ENCODE measurements at places on chromosomes 13 and 19.

GRCh38 chr13:26839682-26840081, 79.1 kb upstream of the GPR12 start:
- no peak overlapping the region for H3K4me3 ChIP-seq
- no peaks in the 10 kb centered on the region for H3K36me3 ChIP-seq
- no peak for DNase-seq

DNA sequence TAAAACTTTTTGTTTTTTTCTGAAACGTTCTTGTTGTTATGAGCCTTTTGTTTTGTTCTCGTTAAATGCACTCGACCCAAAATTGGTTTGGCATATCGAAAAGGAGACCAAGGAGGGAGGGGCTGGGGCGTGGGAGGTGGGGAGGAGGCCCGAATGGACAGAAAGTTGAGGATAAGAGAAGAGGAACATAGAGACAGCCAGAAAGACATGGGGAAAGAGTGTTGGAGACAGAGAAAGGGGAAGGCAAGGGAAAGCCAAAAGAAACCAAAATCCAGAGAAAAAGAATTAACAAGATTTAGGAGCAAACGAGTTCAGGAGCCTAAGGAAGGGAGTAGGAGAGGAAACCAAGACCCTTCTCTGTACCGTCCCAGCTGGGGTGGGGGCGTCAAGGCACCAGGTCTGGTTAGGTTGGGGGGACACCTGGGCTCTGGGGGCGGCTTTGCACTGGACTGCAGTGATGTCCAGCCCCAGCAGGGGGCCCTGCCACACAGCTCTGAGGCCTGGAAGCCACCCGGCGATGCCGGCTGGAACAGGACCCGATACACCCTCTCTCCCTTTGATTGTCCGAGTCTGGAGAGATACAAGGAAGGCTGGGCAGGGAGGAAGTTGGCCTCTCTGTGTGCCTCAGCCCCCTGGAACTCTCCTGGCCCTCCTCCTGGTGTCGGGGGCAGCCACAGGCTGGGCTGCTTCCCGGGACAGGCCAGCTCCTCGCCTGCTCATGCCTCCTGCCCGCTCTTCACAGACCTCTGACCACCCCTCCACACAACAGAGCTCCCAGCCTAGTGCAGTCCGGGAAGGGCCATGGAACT, 11.6 kb upstream of the ASF1B start:
- H3K27me3 ChIP-seq = no peaks in the 10 kb centered on the region
- H3K36me3 ChIP-seq = peaks cover 9% of the 10 kb centered on the region
- no peak overlapping the region for H3K4me3 ChIP-seq

DNA sequence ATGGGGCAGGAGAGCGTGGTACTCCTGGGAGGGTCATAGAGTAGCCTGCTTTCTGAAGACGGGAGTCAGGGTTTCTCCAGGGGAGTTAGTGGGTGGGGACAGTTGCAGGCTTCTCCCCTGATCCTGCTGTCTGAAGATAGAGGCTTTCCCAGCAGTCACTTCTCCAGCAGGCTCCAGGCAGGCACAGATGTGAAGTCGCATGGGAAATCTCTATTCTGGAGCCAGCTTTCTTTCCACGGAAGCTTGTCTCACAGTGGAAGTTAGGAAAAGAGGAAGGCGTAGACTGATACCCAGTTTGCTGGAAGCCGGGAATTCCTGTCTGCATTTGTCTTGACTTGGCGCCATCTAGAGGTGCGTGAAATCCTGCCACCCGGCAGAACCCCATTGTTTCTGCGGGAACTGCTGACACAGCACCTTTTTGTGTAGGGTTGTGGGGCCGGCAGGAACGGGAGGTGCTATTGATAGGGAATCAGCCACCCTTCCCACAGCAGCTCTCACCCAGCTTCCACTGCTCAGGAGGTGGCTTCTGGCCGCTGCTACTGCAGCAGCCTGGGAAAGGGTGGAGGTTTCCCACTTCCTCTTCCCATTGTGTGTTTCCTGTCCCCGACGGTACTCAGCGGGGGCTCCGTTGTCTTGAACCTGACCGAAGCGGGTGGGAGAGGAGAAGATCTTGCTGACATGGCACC, 28.5 kb upstream of the NPAS1 start:
- peaks cover 23% of the 10 kb centered on the region for H3K36me3 ChIP-seq
- peak overlapping the region; percentile 30 for H3K27ac ChIP-seq
- no peaks in the 10 kb centered on the region for H3K27me3 ChIP-seq
- DNase-seq = peak; percentile 95

DNA sequence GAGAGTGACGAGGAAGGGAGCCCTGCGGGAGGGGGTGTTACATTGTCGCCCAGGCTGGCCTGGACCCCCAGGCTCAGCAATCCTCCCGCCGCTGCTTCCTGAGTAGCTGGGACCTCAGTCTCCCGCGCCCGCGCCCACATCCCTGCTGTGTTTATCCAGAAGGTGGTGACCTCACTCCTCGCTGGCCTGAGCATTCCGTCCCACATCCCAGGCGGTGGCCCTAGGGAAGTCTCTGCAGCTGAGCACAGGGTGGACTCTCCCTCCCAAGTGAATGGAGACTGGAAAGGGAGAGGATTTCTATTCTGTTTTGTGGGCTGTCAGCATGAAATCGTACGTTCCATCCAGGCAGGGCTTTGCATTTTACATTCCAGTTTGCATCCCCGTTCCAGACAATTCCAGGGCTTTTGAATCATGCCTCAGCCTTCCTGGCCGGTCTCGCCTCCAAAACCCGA, 401 bp upstream of the ZNF765 start:
- H3K4me1 ChIP-seq = no peaks in the 10 kb centered on the region
- H3K4me3 ChIP-seq = peak overlapping the region; percentile 96
- peak overlapping the region; percentile 86 for H3K27ac ChIP-seq
- DNase-seq = peak; percentile 89

GRCh38 chr13:32960626-32961025, 55.6 kb upstream of the KL start:
- H3K4me1 ChIP-seq = peaks cover 5% of the 10 kb centered on the region
- no peak overlapping the region for H3K4me3 ChIP-seq
- DNase-seq = no peak
- H3K27me3 ChIP-seq = peaks cover 3% of the 10 kb centered on the region
- H3K27ac ChIP-seq = no peak overlapping the region

- H3K36me3 ChIP-seq = no peaks in the 10 kb centered on the region
- DNase-seq = no peak
- no peak overlapping the region for H3K4me3 ChIP-seq
- no peaks in the 10 kb centered on the region for H3K4me1 ChIP-seq
Measured at GRCh38 chr13:21067848-21068247, 6.5 kb upstream of the LATS2 start.

DNA sequence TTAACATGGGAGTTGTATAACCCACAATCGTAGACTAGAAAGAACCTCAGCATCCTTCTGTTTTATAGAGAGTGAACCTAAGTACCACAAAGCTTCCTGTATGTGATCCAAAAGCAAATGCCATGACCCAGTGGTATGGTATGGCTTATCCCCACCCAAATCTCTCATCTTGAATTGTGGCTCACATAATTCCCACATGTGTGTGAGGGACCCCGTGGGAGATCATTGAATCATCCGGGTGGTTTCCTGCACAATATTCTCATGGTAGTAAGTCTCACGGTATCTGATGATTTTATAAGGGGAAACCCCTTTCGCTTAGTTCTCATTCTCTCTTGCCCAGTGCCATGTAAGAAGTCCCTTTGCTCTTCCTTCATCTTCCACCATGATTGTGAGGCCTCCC, 587.9 kb downstream of the LMO7 start:
- H3K36me3 ChIP-seq = no peaks in the 10 kb centered on the region
- H3K4me1 ChIP-seq = no peaks in the 10 kb centered on the region
- DNase-seq = no peak
- no peaks in the 10 kb centered on the region for H3K27me3 ChIP-seq
- H3K27ac ChIP-seq = no peak overlapping the region
- H3K4me3 ChIP-seq = no peak overlapping the region

DNA sequence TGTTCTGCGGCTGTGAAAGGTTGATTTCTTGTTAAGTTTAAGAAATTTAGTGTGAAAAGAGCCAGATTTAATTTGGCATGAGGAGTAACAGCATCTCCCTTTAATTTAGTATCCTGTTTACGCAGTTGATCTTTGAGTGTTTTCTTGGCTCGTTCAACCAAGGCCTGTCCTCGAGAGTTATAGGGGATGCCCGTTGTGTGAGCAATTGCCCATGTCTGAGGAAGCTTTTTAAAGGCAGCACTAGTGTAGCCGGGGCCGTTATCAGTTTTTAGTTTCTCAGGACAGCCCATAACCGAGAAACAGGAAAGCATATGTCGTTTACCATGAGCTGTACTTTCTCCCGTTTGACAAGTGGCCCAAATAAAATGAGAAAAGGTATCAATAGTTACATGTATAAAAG, 47.5 kb upstream of the ZNF43 start:
- H3K4me1 ChIP-seq = no peaks in the 10 kb centered on the region
- DNase-seq = no peak
- no peaks in the 10 kb centered on the region for H3K36me3 ChIP-seq
- H3K27me3 ChIP-seq = no peaks in the 10 kb centered on the region
- no peak overlapping the region for H3K4me3 ChIP-seq
- H3K27ac ChIP-seq = no peak overlapping the region

DNA sequence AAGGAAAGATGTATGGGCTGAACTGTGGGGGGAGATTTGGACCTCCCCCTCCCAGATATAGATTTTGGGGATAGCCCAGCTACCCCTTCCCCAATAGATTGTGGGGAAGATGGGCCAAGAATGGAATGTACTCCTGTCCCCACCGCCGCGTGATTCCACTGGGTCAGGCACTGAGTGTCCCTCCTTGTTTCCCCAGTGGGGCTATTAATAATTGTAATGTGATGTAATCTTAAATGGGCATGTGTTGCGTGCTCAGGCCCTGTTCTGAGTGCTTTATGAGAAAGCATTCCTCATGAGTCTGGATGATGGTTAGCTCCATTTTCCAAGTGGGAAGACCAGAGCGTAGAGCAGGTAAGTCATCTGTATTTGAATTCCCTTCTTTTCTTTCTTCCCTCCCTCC, 1.4 kb downstream of the PSMD8 start:
- H3K27me3 ChIP-seq = peaks cover 14% of the 10 kb centered on the region
- no peak overlapping the region for H3K27ac ChIP-seq
- DNase-seq = no peak
- peak overlapping the region; percentile 97 for H3K4me3 ChIP-seq
- H3K4me1 ChIP-seq = peaks cover 3% of the 10 kb centered on the region
- H3K36me3 ChIP-seq = peaks cover 22% of the 10 kb centered on the region

DNA sequence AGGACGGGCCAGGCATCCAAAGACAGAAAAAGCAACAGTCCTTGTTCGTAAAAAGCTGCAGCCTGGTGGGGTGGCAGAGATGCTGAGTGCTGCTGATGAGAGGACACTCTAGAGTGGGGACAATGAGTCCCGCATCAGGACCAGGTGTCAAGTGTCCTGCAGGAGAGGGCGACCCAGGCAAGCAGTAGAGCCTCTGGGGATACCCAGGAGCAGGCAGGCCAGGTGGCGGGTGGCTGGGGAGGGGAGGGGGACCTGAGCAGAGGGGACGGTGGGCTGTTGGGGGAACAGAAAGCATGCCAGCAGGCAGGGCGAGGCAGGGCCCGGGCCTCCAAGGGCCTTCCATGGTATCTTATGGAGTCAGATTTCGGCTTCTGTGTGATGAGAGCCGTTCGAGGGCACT, 35.8 kb downstream of the GGACT start:
- H3K4me1 ChIP-seq = peaks cover 6% of the 10 kb centered on the region
- H3K36me3 ChIP-seq = no peaks in the 10 kb centered on the region
- DNase-seq = no peak

DNA sequence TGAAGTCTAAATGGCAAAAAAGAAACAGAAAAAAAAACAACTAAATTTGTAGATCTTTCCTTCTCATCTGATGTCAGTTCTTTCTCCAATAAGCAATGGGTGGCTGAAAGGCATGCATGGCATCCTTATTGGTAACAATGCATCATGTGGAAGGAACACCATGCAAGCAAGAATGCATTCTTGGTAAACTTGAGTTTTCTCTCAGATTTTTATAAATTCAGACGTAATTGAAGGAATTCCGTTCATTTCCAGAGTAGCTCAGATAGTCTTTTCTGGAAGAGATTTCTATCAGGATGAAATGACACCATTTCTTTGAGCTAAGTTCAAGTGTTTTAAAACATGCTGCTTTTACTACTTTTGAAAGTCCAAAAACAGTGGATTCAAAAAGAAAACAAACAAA, 373.0 kb downstream of the COG6 start:
- H3K27me3 ChIP-seq = no peaks in the 10 kb centered on the region
- no peak for DNase-seq
- no peak overlapping the region for H3K4me3 ChIP-seq
- no peaks in the 10 kb centered on the region for H3K36me3 ChIP-seq
- H3K4me1 ChIP-seq = no peaks in the 10 kb centered on the region

- no peaks in the 10 kb centered on the region for H3K27me3 ChIP-seq
- H3K4me1 ChIP-seq = no peaks in the 10 kb centered on the region
- H3K4me3 ChIP-seq = no peak overlapping the region
Measured at GRCh38 chr13:63880705-63881104, 2465.1 kb upstream of the PCDH20 start.

DNA sequence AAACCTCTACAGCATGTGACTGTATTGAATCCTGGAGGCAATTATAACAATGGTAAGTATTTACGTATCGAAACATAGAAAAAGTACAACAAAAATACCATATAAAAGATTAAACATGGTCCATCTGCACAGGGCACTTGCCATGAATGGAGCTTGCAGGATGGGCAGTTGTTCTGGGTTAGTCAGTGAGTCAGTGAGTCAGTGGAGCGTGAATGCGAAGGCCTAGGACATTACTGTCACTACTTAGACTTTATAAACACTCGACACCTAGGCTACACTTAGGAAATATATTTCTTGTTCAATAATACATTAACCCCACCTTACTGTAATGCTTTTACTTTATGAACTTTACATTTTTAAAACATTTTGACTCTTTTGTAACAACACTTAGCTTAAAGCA, 35.6 kb upstream of the TMTC4 start:
- H3K27ac ChIP-seq = no peak overlapping the region
- no peaks in the 10 kb centered on the region for H3K36me3 ChIP-seq
- no peak overlapping the region for H3K4me3 ChIP-seq
- H3K27me3 ChIP-seq = no peaks in the 10 kb centered on the region

DNA sequence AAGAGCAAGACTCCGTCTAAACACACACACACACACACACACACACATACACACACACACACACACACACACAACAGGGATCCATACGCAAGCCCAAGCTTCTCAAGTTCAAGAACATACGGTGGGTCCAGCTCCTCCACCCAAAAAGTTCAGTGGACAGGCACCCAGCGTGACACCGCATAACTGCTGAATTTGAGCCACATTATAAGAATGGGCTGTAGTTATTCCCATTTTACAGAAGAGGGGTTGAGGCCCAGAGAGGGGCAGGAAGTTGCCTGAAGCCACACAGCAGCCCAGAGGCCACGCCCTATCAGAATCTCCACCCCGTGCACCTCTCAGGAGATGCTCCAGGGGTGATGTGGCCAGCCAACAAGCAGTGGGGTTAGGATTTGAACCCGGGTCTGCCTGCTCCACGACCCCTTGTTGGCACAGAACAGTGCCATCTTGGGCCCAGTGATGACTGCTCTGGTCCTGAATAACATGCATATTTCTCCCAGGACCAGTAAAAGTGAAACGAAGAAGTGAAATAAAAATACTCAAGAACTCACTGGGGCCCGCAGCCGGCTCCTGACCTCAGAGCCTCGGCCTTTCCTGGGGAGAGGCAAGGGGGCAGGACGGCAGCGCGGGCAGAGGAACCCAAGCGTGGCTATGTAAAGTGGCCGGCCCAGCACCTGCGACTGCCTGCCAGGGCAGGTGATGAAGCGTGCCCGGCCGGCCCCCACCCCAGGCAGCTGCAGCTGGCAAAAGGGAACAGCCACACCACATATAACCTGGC, 61.9 kb downstream of the AP1M1 start:
- DNase-seq = no peak
- peaks cover 11% of the 10 kb centered on the region for H3K4me1 ChIP-seq
- H3K27ac ChIP-seq = no peak overlapping the region
- H3K27me3 ChIP-seq = no peaks in the 10 kb centered on the region

GRCh38 chr19:41302624-41303351, 7.2 kb upstream of the CCDC97 start:
- no peaks in the 10 kb centered on the region for H3K4me1 ChIP-seq
- no peak overlapping the region for H3K27ac ChIP-seq
- DNase-seq = no peak
- no peak overlapping the region for H3K4me3 ChIP-seq
- H3K27me3 ChIP-seq = no peaks in the 10 kb centered on the region
- H3K36me3 ChIP-seq = peaks cover 92% of the 10 kb centered on the region
